ENCODE measurements at places on chromosomes 6 and 20.

- no peak for DNase-seq
Measured at GRCh38 chr6:106063448-106063850, 22.7 kb upstream of the PRDM1 start.

DNA sequence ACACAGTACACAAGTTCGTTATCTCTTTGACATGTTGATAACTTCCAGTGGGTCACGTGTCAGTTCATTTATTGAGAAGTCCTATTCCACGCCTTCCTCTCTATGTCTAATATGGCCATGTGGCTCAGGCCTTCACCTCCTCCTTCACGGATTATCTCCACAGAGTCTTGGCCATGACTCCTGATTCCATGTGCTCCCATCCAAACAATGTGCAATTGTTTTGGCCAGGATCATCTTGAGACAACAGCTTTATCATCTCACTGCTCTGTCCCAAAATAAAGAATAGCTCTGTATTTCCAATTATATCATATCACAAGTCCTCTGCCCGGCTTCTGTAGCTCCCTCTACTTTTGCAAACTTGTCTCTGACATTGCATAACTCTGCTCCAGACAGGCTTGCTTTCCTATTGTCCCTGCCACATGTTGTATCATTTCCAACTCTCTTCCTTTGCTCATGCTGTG, 11.1 kb upstream of the TXNDC5 start:
- no peak for DNase-seq

- no peak for DNase-seq
Measured at GRCh38 chr6:93104195-93104817, 315.1 kb downstream of the EPHA7 start.

GRCh38 chr6:107786709-107787588, 37.2 kb downstream of the SCML4 start:
- DNase-seq, result no peak

DNA sequence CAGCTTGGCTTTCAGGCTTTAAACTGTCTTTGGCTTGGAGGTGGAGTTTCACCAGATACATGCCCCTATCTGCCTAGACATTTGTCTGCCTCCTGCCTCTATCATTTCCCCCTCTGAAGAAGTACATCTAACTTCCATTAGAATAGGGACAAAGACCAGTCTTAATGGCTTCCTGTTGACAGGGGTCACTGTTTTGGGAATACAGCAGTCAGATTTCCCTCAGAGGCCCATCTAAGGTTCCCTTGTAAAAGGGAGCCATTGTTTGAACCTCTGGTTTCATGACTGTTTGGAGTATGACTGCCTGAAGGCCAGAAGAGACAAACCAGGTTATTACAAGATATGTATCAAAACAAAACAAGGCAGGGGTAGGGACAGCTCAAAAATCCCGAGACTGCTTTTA, 665.7 kb upstream of the GJE1 start:
- no peak for DNase-seq

DNA sequence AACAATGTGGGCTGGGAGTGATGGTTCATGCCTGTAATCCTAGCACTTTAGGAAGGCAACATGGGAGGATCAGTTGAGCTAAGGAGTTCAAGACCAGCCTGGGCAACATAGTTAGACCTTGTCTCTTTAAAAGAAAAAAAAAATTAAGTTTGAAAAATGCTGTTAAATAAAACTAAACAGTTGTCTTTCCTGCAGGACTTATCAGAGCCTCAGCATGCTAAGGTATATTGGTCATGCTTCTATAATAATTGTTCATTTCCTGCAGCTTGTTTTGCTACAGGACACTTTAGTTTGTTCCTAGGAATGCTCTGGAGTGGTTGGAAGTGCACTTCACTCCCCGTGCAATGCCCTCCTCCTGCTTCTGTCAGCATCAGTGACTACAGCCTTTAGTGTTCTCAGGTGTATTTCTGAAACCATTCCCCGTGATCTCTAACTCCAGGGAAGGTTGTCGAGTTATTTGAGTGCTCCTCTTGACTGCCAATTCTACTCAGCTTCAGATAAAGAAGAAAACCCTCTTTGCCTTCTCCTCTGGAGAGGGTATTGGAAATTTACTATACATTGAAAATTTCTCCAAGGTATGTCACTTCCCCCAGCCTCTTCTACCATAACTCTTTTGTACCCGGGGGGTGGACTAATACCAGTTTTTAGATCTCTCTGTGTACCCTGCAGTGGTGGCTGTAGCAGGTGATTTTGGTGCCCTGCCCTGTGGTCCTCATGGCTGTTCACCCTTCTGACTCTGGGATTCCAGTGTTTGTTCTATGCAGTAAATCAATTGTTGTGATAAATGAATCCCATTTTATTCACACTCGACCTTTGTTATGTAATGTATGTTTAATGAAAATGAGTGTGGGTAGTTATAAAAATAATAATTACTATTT, 33.8 kb downstream of the NHLRC1 start:
- DNase-seq, result peak; percentile 13

GRCh38 chr20:53957451-53958172, 112.8 kb downstream of the BCAS1 start:
- no peak for DNase-seq
